Stimulated activated CD4-positive, alpha-beta T cell treated with anti-CD3 and anti-CD28 coated beads, Interleukin-12 subunit alpha, Interleukin-12 subunit beta, amount 100 ng/mL, for 4 hours (primary cell): ENCODE measurements at places on chromosomes 12 and 14.

- DNase-seq = no peak
Measured at GRCh38 chr14:53741479-53742232, 215.0 kb downstream of the BMP4 start.

DNA sequence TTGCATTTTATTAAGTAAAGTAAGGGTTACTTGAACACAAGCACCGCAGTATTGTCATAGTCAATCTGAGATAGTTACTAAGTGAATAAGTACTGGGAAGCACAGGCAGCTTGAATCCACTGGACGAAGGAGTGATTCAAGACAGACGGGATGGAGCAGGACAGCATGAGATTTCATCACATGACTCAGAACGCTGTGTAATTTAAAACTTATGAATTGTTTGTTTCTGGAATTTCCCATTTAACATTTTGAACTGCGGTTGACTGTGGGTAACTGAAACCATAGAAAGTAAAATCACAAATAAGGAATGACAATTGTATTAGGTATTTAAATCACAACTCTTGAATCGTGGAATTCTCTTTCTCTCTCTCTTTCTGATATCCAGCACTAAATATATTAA lies 1630.4 kb upstream of the SEL1L start:
- DNase-seq = no peak

DNA sequence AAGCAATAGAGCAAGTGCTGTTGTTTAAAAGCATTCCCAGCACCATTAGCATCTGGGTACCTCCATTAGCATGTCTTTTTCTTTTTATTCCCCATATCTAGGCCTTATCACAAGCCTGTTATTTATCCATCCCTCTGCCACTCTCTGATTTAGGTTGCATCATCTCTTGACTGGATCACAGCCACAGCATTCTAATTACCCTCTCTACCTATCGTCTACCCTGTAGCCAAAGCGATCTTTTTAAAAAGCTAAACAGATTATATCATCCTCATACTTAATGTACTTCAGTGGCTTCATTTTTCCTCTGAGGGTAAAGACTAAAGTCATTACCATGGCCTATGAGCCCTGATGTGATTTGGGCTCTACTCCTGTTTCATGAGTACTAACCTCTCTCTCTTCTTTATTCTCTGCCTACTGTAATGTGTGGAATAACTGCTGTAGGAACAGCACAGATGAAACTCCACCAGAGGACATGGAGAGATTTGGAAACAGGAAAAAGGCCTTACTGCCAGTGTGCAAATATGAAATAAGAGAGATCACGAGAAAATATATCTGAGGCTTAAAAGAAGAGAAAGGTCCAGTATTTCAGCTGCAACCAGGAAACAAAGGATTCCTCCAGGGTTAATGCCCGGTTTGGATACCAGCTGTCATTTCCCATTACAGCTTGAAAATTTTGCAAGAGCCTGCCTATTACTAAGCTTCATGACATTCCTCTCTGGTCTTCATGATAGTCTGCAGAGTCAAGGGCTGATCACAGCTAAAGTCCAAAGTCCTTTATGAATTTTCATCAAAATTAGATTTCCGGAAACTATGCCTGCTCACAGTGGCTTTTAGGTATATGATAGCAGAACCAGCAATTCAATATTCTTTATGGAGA lies 422.5 kb upstream of the PDE3A start:
- no peak for DNase-seq

DNA sequence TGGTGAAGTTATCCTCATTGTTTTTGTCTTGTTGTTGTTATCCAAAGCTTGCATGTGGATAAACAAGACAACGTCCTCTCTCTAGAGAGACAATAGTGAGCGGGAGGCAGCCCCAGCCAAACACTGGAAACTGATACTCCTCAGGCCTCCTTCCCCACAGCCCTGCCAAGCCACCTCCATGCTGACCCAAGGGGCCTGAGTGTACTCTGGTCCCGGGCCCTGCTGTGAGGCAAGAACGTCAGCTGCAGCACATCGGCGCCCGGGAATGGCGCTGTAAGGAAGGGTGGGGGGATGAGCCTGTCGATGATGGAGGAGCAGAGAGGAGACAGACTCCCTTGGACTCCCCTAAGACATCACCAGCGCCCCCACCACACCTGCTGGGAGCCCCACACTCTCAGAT lies 83.6 kb downstream of the ANO2 start:
- no peak for DNase-seq

DNA sequence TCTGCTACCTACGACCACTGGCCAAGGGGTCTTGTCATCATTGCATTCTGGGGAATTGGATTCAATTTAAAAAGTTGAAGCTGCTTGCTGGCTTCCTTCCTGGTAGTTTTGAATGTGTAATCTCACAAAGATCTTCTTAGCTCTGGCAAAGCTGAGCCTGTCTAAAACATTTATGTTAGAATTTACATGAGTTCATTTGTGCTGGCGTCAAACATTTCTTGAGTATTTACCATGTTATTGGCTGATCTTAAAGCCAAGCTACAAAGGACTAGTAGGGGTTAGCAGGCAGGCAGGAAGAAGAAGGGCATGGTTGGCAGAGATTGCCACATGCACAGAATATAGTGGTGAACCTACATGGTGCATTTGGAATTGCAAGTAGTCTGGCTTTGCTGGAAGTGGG lies 444.8 kb downstream of the DIO2 start:
- DNase-seq = no peak

DNA sequence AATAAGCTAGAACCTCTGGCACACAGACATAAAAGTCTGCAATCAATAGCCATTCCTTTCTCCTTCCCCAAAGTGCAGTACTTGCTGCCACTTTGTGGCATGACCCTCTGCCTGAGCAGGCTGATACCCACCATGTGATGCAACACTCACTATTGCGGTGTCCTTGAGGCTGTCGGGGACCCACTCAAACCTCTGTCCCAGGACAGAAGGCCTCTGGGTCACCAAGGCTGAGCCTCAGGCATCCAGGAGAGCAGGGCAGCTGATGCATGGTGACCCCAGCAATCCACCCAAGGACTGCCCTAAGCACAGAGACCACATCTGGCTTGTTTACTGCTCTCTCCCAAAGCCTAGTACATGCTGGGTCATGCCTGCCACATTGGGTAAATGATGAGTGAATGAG lies 114.2 kb downstream of the DPF3 start:
- DNase-seq = no peak
